ENCODE measurements at places on chromosomes 5 and 9.

DNA sequence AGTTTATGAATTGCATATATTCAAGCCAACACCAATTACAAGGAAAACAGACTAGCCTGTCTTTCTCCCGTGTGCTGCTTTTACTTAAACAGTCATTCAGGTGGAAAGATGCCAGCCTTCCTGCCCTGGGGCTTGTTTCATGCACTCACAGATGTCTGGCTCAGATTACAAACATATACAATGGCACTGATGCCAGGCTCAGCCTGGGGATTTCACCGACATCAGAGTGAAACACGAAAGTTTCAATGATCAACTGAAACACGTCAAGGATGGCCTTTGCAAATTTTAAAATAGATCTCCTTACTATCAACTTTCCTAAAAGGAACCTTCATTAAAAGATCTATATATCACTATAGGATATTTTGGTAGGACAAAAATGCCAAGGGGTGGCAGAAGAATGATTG is 1576.5 kb downstream of the EFNA5 start:
- H3K27me3 ChIP-seq = no peaks in the 10 kb centered on the region
- no peak overlapping the region for H3K27ac ChIP-seq
- H3K4me1 ChIP-seq = peaks cover 7% of the 10 kb centered on the region
- no peaks in the 10 kb centered on the region for H3K36me3 ChIP-seq
- H3K4me3 ChIP-seq = no peak overlapping the region
- no peak for DNase-seq

DNA sequence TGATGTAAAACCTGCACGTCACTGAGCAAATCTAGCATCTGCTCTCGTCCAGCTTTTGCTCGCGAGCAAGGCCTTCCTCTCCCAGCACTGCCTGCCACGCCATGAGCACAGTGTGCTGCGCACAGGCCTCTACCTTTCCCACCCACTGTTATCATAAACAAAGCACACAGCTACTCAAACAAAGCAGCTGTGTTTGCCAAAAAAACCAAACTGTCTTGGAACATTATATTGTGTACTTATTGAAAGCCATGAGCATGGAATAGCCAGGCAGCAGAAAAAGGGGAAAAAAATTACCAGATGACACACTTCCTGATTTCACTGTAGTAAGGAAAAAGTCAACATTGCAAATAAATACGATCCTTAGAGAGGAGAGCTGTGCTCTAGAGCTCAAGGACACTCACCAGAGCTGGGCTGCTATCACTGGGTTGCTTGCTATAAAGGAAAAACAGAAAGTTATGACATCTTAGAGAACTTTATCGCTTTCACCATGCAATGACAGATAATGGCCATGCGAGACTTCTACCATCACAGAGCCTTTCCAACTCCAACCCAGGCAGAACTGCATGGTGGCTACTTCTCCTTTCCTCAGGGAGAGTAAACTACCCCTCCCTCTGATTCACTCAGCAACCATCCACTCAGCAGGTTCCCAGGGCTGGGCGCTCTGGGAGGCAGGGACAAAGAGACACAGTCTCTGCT is 69.6 kb downstream of the EPB41L4B start:
- H3K36me3 ChIP-seq = no peaks in the 10 kb centered on the region
- no peaks in the 10 kb centered on the region for H3K4me1 ChIP-seq
- no peak for DNase-seq
- no peaks in the 10 kb centered on the region for H3K27me3 ChIP-seq
- H3K27ac ChIP-seq = no peak overlapping the region

GRCh38 chr9:120080849-120081248 is 499.1 kb downstream of the CDK5RAP2 start:
- no peaks in the 10 kb centered on the region for H3K27me3 ChIP-seq
- peaks cover 17% of the 10 kb centered on the region for H3K4me1 ChIP-seq
- H3K4me3 ChIP-seq = no peak overlapping the region
- H3K27ac ChIP-seq = no peak overlapping the region

DNA sequence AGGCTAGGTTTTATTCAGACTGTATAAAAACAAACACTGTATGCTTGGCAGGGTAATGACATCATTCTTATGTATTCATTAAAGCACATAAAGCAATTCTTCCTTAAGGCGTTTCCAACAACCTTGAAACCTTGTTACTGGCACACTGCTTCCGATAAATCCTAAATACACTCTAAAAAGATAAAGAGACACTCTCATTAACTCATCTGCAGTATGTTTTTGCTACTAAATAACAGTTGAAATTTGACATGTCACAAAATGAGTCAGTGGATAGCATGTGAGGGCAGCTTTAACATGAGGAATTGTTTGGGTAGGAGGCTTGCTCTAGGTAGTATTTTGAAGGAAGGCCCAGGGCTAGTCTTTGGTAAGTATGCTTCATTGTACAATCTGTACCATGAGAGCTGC is 13.7 kb downstream of the YIPF5 start:
- H3K4me3 ChIP-seq = no peak overlapping the region
- H3K27me3 ChIP-seq = no peaks in the 10 kb centered on the region
- no peaks in the 10 kb centered on the region for H3K4me1 ChIP-seq
- H3K27ac ChIP-seq = peak overlapping the region; percentile 23
- no peak for DNase-seq
- peaks cover 13% of the 10 kb centered on the region for H3K36me3 ChIP-seq

DNA sequence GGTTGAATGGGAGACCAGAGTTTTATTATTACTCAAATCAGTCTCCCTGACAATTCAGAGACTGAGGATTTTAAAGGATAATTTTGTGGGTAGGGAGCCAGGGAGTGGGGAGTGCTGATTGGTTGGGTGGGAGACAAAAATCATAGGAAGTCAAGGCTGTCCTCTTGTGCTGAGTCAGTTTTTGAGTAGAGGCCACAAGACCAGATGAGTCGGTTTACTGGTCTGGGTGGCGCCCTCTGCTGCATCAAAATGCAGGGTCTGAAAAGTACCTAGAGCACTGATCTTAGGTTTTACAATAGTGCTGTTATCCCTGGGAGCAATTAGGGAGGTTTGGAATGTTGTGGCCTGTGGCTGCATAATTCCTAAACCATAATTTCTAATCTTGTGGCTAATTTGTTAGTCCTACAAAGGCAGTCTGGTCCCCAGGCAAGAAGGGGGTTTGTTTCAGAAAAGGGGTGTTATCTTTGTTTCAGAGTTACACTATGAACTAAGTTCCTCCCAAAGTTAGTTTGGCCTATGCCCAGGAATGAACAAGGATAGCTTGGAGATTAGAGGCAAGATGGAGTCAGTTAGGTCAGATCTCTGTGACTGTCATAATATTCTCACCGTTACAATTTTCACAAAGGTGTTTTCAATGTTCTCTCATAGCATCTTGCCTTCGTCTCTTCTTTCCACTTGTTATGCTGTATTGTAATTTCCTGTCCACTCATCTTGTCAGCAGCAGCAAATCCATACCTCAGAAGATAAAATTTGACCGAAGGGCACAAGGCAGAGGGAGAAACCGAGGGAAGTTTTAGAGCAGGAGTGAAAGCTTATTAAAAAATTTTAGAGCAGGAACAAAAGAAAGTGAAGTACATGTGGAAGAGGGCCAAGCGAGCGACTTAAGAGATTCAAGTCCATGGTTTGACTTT is 59.2 kb upstream of the CLINT1 start:
- peak; percentile 77 for DNase-seq
- no peaks in the 10 kb centered on the region for H3K36me3 ChIP-seq
- H3K4me1 ChIP-seq = peaks cover 13% of the 10 kb centered on the region
- H3K4me3 ChIP-seq = no peak overlapping the region
- no peak overlapping the region for H3K27ac ChIP-seq

- H3K27ac ChIP-seq = no peak overlapping the region
- H3K4me3 ChIP-seq = no peak overlapping the region
- no peaks in the 10 kb centered on the region for H3K27me3 ChIP-seq
- no peak for DNase-seq
- peaks cover under 1% of the 10 kb centered on the region for H3K36me3 ChIP-seq
Measured at GRCh38 chr5:128684961-128685360, 146.9 kb upstream of the FBN2 start.

DNA sequence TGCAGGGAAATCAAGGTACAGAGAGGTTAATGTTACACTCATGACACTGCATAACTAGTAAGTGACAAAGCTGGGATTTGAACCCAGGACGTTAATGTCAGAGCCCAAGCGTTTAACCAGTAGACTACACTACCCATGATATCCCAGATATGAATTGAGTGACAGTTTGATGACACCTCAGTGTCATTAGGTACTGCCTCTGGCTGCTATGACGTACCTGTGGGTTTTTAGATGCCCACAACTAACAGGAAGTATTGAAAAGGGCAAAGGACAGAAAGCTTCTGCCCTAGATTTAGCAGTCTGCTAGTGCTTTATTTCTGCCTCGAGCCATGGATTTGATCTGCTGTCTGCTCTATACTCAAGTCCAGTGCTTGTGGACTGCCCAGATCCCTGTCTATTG is 56.2 kb downstream of the GLRA1 start:
- no peak for DNase-seq
- H3K4me1 ChIP-seq = no peaks in the 10 kb centered on the region
- no peak overlapping the region for H3K4me3 ChIP-seq
- H3K36me3 ChIP-seq = no peaks in the 10 kb centered on the region

DNA sequence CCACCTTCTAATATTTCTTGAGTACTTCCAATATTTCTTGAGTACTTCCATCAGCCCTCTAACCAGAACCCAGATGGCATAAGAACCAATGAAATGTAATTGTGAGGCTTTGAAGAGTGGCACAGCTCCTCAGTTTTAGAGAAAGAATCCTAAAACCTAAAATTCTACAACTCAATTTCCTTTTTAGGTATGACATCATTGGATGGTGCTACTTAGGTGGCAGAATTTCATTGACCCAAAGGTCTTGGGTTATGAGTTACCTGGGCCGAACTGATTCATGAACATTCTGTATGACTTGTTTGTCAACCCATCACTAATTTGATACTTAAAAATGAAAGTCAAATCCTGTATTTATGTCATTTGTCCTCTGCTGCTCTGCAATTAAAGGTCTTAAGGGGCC is 13.1 kb downstream of the HMGCS1 start:
- no peaks in the 10 kb centered on the region for H3K27me3 ChIP-seq
- peaks cover 23% of the 10 kb centered on the region for H3K4me1 ChIP-seq
- H3K27ac ChIP-seq = no peak overlapping the region
- no peak overlapping the region for H3K4me3 ChIP-seq

DNA sequence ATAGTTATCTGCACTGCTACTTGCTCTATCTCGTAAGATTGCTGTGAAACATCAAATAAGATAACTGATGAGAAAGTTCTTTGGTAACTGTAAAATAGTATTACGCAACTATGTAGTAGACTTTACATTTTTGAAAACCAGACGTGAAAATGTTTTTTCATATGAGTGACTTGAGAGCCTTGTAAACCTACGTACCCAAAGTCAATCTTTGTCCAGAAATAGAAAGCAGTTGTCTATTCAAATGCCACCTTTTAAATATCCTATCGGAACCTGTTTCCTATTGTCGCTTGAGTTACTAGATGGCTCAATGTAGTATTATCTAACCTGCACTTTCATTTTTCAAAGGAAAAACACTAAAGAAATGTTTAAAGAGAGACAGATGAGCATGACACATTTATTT is 1.6 kb downstream of the FNIP1 start:
- no peaks in the 10 kb centered on the region for H3K36me3 ChIP-seq
- peaks cover 15% of the 10 kb centered on the region for H3K4me1 ChIP-seq

DNA sequence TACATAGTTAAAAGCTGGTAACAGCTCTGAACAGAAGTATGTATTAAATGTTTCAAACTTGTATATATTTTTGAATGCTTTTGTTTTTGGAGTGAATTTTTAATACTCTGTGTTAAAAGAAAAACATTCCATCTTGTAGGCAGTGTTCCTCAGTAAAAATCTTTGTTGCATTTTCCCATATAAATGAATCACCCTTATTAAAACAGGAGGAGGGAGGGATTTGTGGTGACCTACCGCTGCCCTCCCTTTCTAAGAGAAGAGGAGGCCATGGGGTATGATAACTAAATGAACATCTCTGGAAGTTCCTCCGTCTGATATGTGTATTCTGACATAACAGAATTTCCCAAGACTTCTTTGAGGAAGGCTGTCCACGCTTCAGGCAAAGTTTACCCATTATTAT is 53.4 kb downstream of the INIP start:
- H3K36me3 ChIP-seq = no peaks in the 10 kb centered on the region
- no peak overlapping the region for H3K4me3 ChIP-seq
- no peaks in the 10 kb centered on the region for H3K27me3 ChIP-seq
- no peak overlapping the region for H3K27ac ChIP-seq
- H3K4me1 ChIP-seq = no peaks in the 10 kb centered on the region

DNA sequence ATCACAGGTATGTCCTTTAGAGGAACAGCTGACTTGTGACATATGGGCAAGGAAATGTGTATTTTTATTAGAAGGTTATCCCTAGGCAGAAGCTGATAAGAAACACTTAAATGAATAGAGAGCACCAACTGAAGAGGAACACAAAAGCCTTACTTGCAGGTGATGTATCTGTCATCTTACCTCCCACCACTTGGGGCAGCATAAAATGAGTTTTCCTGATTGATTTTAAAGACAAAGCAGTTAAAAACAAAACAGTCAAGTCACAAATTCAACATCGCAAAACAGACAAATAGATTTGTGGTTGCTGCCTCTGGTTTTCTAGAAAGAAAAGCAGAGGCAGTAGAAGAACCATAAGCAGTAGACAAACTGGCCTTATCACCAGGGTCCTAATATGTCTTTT is 302.4 kb upstream of the ZNF462 start:
- no peaks in the 10 kb centered on the region for H3K4me1 ChIP-seq
- H3K36me3 ChIP-seq = no peaks in the 10 kb centered on the region
- no peaks in the 10 kb centered on the region for H3K27me3 ChIP-seq
- DNase-seq = no peak
- H3K27ac ChIP-seq = no peak overlapping the region

- peaks cover 49% of the 10 kb centered on the region for H3K4me1 ChIP-seq
- DNase-seq = peak; percentile 19
- no peaks in the 10 kb centered on the region for H3K27me3 ChIP-seq
- H3K4me3 ChIP-seq = no peak overlapping the region
- peak overlapping the region; percentile 82 for H3K27ac ChIP-seq
Measured at GRCh38 chr5:31106278-31106677, 87.2 kb upstream of the CDH6 start.

- peaks cover 19% of the 10 kb centered on the region for H3K4me1 ChIP-seq
- no peak overlapping the region for H3K27ac ChIP-seq
- DNase-seq = no peak
- no peak overlapping the region for H3K4me3 ChIP-seq
- H3K36me3 ChIP-seq = no peaks in the 10 kb centered on the region
Measured at GRCh38 chr5:173514661-173515060, 101.8 kb downstream of the BOD1 start.

- H3K27me3 ChIP-seq = no peaks in the 10 kb centered on the region
- DNase-seq = no peak
- peaks cover 22% of the 10 kb centered on the region for H3K4me1 ChIP-seq
- H3K4me3 ChIP-seq = no peak overlapping the region
- H3K36me3 ChIP-seq = no peaks in the 10 kb centered on the region
Measured at GRCh38 chr5:8829323-8830029, 716.4 kb downstream of the SEMA5A start.

- no peak overlapping the region for H3K4me3 ChIP-seq
- H3K4me1 ChIP-seq = no peaks in the 10 kb centered on the region
- no peaks in the 10 kb centered on the region for H3K27me3 ChIP-seq
- H3K36me3 ChIP-seq = no peaks in the 10 kb centered on the region
- no peak overlapping the region for H3K27ac ChIP-seq
Measured at GRCh38 chr5:139872851-139873794, 77.5 kb downstream of the PSD2 start.

- H3K4me1 ChIP-seq = peaks cover 44% of the 10 kb centered on the region
- no peaks in the 10 kb centered on the region for H3K27me3 ChIP-seq
- H3K4me3 ChIP-seq = no peak overlapping the region
- H3K27ac ChIP-seq = peak overlapping the region; percentile 50
- H3K36me3 ChIP-seq = peaks cover 22% of the 10 kb centered on the region
- peak; percentile 55 for DNase-seq
Measured at GRCh38 chr9:131436376-131436775, 42.5 kb downstream of the PRRC2B start.

- no peak overlapping the region for H3K27ac ChIP-seq
- peak; percentile 35 for DNase-seq
- H3K27me3 ChIP-seq = no peaks in the 10 kb centered on the region
- peak overlapping the region; percentile 76 for H3K4me3 ChIP-seq
- no peaks in the 10 kb centered on the region for H3K36me3 ChIP-seq
Measured at GRCh38 chr9:123929177-123929869, 603 bp downstream of the DENND1A start.

Measured in neural progenitor cell (in vitro differentiated cells).